ENCODE measurements at places on chromosomes 5 and 9. TPM values are rescaled to one million over a fixed set of nuclear protein-coding genes. Genes with fewer than 3 reads are reported as not detected.

Gene MOB3B
- total RNA-seq: 9.4 TPM

Gene FBP1
- 231 TPM for total RNA-seq

Gene SPATA31C1
- not detected for total RNA-seq

Gene CHSY3
- 0.96 TPM for total RNA-seq

Gene HAPLN1
- total RNA-seq: 0.44 TPM

Gene NIPAL4
- total RNA-seq: 49.8 TPM

Gene MARCOL
- not detected for total RNA-seq

Gene PLAC8L1
- total RNA-seq: 1.1 TPM

Gene SLC28A3
- total RNA-seq: 4.9 TPM

Gene FBXW5
- total RNA-seq: 62.4 TPM

Gene TNFAIP8
- total RNA-seq: 25.3 TPM

Gene EPB41L4B
- total RNA-seq: 15.9 TPM

Gene PCDHB9
- 1.9 TPM for total RNA-seq

Gene ARAP3
- 39.2 TPM for total RNA-seq

Gene FOXD4L4
- total RNA-seq: 0.47 TPM

Gene EIF4E1B
- total RNA-seq: not detected

Gene ANKRD33B
- total RNA-seq: 3.3 TPM
